Activated T-cell treated with anti-CD3 and anti-CD28 coated beads, Interleukin-2, amount 50 U/mL, for 48 hours (primary cell): ENCODE measurements at places on chromosomes 3 and 15.

DNA sequence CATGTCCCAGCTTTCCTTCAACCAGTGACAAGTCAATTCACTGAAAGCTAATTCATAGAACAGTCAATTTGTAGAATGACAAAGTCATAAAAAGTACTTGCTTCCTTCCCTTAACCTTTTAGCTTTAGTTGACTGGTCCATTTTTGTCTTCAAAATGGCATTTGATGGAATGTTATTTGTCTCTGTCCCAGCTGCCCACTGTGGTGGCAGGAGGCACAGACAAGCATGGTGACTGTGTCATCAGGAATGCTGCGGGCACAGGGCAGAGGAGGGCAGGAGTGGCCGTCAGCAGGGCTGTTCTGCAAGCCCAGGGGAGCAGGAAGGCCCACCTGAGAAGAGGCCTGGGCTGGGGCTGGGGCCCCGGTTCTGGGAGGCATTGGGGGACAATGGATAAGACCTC, 10.0 kb downstream of the IQSEC1 start:
- DNase-seq = no peak

DNA sequence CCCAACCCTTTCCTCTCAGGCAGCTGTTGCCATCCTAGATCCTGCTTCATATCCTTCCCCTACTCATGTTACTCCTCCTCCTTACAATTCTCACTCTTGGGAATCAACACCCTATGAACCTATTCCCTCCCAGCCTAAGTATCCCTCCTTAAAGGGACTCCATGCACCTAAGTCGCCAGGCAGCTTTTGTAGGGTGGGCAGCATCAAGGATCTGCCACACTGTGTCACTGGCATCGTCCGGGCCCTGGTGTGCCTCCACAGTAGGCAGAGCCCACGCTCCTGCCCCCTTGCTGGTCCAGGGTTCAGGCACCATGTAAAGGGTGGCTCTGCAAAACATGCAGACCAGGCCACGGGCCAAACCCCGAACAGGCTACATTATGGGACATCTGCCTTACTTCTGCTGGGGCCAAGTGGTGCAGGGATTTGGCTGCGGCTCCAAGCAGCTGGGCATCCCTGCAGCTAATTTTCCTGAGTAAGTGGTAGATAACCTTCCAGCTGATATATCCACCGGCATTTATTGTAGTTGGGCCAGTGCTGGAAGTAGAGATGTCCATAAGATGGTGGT, 53.4 kb downstream of the GSK3B start:
- DNase-seq = no peak

GRCh38 chr3:78163379-78163778, 1123.5 kb downstream of the ROBO2 start:
- no peak for DNase-seq

- DNase-seq = no peak
Observed at GRCh38 chr3:27628026-27628750, 93.9 kb downstream of the EOMES start.

- peak; percentile 46 for DNase-seq
Observed at GRCh38 chr15:99438691-99439523, 126.9 kb upstream of the MEF2A start.

- DNase-seq = peak; percentile 94
Observed at GRCh38 chr3:195271410-195272243, 668 bp upstream of the XXYLT1 start.

GRCh38 chr3:130786306-130786705, 39.7 kb upstream of the PIK3R4 start:
- no peak for DNase-seq

- peak; percentile 72 for DNase-seq
Observed at GRCh38 chr15:44712346-44713005, 1.2 kb downstream of the B2M start.

DNA sequence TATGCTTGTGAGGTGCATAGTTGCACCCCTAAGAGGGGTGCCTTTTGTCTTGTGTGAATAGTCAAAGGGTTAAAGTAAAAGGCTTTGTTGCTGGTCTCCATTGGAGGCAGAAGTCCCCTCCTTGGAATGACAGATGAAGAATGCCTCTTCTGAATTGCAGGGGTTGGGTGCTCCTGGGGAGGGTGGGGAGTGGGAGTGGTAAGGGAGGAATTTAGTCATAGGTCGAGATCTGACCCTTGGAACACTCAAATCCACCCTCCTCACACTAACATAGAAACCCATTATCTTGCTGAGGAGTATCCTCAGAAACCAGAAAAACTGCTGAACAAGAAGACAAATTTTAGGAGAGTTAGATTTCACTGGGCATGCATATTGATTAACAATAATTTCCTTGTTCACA, 4.7 kb downstream of the CTXND1 start:
- no peak for DNase-seq

DNA sequence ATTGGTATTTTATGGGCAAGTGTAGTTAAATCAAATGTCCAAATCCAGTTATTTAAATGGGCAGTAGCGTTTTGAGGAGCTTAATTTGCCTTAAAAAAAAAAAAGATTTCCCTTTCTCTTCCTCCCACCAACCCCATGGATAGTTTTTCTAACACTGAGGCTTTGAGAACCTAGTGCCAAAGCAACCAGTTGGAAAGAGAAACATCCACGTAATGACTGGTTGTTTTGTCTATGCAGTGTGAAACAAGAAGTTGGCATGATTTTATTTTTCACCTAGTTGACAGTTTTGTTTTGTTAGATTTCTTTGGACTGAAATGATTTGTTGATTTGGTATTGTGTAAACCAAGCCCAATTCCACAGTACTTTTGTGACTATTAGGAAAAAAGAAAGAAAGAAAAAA, 170.0 kb downstream of the SOX2 start:
- DNase-seq = no peak

DNA sequence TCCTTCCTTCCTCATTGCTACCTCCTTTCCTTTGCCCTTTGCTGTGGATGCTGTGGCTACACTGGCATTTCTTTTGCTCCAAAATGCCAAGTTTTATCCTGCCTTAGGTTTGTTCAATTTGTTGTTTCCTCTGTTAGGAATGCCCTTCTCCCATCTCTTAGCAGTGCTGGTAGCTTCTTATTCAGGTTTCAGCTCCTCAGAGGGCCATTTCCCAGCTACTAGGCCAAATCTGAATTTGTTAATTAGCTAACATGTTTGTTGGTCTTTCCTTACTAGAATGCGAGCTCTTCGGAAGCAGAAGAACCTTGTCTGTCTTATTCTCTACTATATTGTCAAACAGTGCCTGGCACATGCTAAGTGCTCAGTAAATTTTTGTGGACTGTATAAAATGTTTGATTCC, 11.0 kb downstream of the MAPK6 start:
- DNase-seq = no peak

- no peak for DNase-seq
Observed at GRCh38 chr3:138470687-138471086, 36.3 kb downstream of the ESYT3 start.

DNA sequence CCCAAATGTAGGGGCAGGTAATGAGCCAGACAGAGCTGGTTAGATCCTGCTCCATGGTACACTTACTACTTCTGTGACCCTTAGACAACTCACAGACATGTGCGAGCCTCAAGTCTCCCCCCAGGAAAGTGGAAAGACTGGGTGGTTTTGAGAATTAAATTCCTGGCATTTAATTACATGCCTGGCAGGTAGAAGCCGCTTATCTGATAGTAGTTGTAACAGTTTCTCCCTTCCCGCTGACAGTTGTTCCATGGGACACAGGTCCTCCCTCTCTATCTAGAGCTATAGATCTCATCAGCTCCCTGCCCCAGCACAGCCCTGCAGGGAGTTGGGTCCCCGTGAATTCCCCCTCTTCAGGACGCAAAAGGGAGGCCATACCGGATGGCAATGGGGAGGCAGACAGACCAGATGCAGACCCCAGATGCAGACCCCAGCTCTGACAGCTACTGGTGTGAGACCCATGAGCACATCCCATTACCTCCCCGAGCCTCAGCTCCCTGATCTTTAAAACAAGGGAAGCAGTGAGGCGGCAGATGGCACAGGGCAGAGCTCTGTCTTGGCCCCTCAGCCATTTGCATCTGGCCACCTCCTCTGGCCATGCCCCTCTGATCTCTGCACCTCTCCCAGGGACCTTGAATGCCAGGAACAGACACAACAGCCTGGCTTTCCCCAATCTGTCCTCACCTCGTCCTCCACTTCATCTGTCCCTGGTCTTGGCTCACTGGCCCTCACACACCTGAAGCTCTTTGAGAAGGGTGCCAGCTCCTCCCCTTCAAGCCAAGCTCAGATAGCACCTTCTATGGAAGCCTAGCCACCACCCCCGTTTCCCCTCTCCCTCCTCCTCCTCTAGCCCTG, 34.1 kb upstream of the NR2C2 start:
- no peak for DNase-seq

DNA sequence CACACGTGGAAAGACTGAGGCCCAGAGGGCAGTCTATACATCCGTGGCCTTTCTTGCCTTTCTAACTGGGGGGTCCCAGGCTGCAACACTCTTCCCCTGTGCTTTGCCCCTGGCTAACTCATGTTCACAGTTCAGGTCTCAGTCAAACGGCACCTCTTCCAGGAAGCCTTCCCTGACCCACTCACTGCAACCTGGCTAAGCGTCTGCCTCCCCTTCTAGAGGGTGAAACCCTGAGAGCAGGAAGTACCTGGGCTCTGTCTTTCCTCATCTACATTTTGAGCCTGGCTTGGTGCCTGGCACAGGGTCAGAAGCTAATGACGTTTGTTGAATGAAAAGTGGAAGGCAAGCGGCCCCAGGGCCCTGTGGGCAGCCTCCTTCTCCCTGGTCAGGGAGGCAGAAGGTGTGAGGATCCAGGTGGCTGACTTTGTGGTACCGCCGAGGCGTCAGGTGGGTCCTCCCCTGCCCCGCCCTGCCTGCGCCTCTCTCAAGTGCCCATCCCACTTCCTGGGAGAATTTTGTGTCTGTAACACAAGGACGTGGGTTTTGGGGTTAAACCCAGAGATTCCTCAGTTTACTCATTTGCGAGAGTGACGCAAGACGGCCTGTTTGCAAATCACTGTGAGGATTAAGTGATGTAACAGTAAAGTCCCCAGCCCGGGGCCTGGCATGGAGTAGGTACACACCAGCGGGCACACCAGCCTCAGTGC, 32.1 kb downstream of the DNASE1L3 start:
- DNase-seq = peak; percentile 43

DNA sequence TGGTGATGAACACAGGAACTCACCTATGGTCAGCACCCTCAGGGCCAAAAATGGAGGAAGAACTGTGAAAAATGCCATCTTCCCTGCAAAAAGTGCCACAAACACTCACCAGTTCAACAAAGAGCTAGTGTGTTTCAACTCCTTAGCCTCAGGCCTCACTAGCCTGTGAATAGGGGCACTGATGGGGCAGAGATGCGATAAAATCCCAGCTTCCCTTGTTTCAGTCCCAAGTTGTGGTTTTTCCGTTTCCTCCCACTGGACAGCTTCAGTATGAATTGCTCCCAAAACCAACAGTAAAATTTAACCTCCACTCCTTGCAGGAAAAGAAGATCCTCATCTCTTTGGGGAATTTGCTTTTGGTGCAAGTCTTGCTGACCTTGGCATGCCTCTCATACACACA, 117.4 kb upstream of the ADAMTS9 start:
- DNase-seq = no peak

- no peak for DNase-seq
Observed at GRCh38 chr15:62920682-62921502, 121.7 kb upstream of the TPM1 start.

- no peak for DNase-seq
Observed at GRCh38 chr3:177353140-177353539, 155.9 kb upstream of the TBL1XR1 start.

DNA sequence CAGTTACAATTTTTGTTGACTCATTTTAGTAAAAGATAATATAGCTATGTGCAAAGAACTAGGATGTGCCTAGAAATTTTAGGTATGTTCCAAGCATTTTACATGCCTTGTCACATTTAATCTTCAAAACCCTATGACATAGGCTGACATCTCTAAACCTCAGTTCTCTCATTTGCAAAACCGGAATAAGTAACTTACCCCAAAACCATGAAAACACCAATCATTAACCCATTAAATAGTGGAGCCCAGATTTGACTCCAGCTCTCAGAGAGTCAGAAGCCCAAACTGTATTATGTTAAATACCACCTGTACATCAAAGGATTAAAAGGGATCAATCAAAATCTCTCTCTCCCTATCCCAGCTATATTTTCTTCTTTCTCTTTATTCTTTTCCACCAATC, 36.6 kb downstream of the GSK3B start:
- no peak for DNase-seq

GRCh38 chr15:94670438-94671034, 439.2 kb downstream of the MCTP2 start:
- no peak for DNase-seq

GRCh38 chr3:103624271-103624670, 1189.5 kb downstream of the ZPLD1 start:
- DNase-seq = no peak

DNA sequence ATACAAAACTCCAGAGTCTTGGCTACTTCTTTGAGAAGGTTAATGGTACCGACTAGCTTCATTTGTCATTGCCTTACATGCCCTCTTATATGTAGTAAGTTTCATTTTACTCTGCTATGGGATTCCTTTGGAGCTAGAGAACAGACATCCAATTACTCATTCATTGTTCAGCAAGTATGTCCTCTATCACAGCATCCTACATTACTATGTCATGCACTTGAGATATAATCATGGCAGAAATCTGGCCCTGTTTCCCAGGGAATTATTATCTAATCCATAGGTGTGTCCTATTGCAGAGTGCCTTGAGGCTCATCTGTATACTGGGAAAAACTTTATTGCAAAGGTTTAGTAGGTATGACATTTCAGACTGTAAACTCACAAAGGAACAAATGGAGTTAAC, 333.1 kb upstream of the NECTIN3 start:
- no peak for DNase-seq

GRCh38 chr15:52240166-52240565, 49.0 kb upstream of the GNB5 start:
- no peak for DNase-seq

DNA sequence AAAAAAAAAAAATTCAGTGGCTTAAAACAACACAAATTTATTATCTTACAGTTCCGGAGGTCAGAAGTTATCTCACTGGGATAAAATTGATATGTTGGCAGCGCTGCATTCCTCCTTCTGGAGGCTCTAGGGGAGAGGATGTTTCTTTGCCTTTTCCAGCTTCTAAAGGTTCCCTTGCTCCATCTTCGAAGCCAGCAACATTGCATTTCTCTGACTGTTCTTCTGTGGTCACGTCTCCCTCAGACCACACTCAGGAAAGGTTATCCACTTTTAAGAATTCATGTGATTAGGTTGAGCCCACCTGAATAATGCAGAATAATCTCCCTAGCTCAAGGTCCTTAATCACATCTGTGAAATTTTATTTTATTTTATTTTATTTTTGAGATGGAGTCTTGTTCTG, 23.4 kb upstream of the ACAP2 start:
- no peak for DNase-seq

- no peak for DNase-seq
Observed at GRCh38 chr15:93358166-93359059, 269.4 kb upstream of the RGMA start.

- no peak for DNase-seq
Observed at GRCh38 chr3:151404316-151404715, 19.8 kb upstream of the P2RY12 start.
